ENCODE measurements at places on chromosomes 6 and 20.

GRCh38 chr20:38863024-38863851 lies 57.7 kb downstream of the PPP1R16B start:
- no peak for DNase-seq

DNA sequence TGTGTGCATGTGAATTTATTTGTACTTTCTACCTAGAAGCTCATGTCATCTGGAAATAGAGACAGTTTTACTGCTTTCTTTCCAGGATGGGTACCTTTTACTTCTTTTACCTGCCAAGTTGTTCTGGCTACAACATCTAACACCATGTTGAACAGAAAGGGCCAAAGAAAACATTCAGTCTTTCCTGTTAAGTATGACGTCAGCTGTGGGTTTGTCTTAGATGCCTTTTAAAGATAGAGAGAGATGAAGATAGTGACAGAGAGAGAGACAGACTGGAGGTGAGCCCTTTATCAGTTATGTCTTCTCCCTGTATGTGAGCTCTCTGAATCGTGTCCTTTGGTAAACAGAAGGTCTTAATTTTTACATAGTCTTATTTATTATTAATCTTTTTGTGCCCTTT lies 3.4 kb upstream of the DACT2 start:
- no peak for DNase-seq

DNA sequence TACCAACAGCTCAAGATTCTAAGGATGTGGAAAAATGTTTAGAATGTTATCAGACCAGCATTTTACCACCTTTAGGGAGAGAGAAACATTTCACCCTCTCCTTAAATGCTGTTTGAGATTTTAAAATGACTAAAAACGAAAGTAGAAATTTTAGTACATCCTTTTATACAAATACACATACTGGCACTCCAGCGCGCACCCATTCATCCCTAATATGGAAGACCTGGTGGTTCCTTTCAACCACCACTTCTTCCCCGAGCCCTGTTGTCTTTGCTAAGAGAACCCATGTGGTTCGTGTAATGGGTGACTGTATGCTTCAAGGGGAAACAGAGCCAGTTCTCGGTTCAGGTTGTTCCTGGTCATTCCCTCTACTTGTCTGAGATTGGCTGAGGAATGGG lies 21.3 kb downstream of the SPATA2 start:
- no peak for DNase-seq

GRCh38 chr6:136522636-136523035 lies 27.6 kb downstream of the MAP7 start:
- DNase-seq = no peak

DNA sequence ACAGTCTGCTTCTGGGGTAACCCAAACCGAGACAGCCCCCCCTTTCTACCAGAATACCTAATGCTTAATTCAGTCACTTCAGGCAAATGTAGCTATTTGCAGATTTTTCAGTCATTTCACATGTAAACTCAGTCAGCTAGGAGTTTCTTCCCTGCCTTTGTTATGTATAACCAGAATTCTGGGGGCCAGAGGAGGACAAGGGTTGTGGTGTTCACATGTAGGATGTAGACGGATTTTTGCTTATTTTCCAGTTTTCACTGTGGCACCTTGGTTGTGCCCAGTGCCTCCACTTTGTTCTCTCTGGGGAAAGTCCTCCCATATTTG lies 51.1 kb downstream of the PROKR2 start:
- no peak for DNase-seq

- no peak for DNase-seq
Observed at GRCh38 chr6:43283905-43284304, 14.2 kb upstream of the SLC22A7 start.

GRCh38 chr6:30741063-30741779 lies 1.3 kb downstream of the FLOT1 start:
- DNase-seq = no peak
